AG10803 (cell line): ENCODE measurements at places on chromosomes 7 and 10.

- DNase-seq: peak; percentile 79
Measured at GRCh38 chr10:6382081-6382480, 179.3 kb downstream of the PFKFB3 start.

DNA sequence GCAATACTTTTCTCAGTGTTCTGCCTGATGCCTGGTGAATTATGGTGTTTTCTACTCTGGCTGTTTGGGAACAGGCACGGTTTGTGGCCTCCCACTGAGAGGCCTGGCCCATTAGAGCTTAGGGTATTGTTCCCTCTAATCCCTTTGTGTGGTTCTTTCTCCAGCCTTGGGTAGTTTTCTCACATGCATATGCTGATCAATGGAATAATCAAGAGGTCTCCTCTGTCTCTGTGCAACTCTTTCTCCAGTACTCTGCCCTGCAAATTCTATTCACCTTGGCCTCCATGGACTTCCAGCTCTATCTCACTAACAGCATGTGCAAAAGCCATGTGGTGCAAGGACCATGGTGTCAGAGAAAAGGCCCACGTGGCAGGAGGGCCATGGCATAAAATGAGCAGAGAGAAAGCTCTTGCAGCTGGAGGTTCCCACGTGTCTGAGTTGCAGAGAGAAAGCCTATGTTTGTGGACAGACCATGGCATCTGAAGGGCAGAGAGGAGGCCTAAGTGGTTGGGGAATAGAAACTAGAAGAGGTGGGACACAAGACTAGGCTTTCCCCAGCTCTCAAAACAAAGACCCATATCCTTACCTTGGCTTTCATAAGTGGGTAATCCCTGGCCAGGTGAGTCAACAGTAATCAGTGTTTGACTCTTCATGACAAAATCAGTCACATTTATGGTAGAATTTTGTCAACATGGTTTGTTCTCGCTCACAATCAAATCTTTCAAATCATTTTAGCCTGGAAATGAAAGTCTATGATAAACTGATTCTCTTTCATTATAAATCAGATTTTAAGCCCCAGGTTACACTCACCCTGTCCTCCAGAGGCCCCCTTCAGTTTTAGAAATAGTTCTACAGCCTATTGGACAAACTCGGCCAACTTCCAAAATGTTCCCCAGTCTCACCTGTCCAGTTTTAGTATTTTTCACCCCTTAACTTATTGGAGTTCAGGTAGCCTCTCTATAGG is 17.3 kb downstream of the OPALIN start:
- DNase-seq: no peak

DNA sequence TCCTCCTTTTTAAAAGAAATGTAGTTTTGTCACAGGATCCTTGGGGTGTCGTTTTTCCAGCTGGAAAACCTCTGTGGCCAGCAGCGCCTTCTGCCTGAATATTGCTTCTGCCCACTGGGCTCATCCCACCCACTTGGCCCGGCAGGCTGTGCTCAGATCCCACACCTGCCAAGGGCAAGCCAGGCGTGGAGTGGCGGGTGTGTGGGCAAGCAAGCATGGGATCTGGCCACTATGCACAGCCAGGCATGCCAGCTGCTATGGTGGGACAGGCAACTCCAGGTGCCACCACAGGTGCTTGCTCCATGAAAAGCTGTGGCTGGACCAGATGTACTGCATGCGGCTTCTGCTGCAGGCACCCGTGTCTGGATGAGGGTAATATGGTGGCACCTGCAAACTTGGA is 31.2 kb upstream of the INPP5F start:
- DNase-seq: no peak

DNA sequence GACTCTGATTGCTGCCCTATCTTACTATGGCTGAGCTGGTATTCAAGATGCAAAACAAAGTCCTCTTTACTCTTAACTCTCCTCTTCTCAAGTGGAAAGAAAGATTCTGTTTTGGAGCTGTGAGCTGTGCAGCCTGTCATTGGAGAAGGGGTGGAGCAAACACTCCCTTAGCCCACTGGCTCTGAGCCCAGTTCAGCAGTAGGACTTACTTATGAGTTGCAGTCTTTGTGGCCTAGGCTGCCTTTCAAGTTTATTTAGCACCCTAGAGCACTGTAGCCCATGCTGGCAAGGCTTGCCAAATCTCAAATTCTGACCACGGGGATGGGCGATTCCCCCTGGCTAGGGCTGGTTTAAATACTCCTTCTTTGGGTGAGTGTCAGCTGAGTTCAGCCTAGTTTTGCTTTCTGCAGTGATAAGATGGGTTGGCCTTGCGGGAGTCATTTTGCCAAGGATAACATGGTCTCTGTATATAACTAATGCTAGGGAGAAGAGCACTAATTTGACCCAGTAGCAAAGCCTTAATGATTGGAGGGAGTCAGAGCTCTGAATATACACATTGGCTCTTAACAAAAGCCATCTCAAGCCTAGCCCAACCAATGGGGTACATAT is 110.2 kb downstream of the MYO3A start:
- DNase-seq: no peak

DNA sequence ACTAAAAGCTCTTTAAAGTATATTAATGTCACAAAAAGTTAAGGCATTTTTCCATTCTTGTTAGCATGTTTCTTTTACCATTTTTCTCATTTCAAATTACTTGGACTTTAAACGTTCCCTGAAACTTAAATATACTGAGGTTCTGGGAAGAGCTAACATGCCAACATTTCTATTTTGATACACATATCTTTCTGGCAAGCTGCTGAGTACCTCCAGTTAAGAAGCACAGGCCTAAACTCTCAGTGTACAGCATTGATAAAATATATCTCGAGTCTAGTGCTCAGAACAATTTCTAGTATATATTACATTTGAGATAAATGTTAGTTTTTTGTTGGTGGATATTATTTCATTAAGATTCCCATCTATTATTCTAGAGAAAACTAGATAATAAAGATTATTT is 612.9 kb upstream of the KCND2 start:
- DNase-seq: no peak
